ENCODE measurements at places on chromosomes 11 and 22.
A peak's percentile ranks its signal among the peaks of the same experiment; 100 is the strongest.

DNA sequence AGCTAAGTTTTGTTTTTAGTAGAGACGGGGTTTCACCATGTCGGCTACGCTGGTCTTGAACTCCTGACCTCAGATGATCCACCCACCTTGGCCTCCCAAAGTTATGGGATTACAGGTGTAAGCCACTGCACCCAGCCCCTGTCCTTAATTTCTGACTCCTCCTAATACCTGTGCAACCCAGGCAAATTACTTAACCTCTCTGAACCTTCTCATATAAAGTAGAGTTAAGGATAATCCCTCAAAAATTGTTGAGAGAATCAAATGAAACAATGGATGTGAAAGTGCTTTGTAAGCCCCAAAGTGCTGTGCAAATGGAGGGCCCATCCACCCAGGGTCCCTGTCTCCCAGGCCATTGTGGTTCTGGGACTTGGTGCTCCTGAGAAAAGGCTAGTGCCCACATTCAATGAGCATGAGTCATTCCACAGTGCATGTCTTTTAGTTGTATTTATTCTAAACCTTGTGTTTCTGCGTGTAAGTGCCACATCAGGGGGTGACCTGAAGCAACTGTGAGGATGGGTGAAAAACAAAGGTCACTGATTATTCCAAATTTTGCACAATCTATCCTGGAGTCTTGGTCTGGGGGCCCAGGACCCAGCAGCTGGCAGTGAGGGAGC lies 61.4 kb upstream of the PTPRJ start:
- no peak for DNase-seq

DNA sequence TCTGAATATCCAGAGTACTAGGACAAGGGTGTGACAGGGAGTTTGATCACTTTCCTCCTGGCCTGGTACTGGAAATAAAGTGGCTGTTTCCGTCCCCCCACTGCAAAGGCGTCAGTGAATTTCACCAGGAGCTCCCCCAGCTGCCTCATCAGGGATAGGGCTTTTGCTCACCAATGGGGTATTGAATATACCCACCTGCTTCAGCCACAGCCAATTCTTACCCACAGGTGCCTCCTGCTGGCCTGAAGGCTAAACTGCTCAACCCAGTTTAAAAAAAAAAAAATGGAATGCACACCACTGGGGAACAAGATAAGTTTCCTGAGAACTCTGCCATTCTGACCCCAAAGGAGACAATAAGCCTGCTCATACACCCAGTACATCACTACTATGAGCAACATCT lies 65.3 kb upstream of the MS4A8 start:
- no peak for DNase-seq

DNA sequence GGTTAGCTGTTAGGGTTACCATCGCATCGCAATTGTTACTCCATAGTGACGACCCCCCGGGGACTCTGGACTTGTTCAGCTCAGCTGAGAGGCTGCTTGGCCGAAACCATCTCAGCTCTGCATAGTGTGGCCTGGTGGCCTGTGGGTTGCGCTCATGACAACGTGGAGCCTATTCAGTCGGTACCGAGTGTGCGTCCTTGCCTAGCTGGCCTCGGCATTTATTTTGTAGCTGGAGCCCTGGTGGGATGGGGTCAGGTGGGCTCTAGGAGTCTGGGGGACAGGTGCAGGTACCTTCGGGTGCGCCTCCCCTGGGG lies 13.5 kb downstream of the LRP5 start:
- no peak for DNase-seq

DNA sequence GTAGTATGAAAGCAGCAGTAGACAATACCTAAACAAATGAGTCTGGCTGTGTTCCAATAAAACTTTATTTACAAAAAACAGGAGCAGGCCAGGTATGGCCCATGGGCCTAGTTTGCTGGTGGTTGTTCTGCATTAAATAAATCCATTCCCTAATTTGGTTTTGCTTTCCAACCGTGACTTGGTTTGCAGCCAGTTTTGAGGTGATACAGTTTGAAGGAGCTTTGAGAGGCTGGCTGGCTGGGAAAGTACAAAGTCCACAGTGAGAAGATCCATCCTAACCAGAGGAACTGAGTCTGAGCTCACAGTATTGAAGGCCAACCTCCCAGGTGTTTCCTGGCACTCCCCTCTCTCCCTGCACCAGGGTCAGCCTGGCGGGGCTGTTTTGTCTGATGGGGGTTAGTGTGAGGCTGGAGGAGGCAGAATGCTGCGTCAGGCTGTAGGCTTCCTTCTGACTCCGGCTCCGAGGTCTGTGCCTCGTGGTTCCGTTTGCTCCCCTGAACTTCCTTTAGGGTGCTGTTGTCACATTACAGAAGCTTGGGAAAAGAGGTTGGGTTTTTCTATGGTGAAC lies 129.5 kb downstream of the MICAL2 start:
- no peak for DNase-seq

GRCh38 chr11:116517077-116517476 lies 255.7 kb downstream of the BUD13 start:
- DNase-seq, result no peak

DNA sequence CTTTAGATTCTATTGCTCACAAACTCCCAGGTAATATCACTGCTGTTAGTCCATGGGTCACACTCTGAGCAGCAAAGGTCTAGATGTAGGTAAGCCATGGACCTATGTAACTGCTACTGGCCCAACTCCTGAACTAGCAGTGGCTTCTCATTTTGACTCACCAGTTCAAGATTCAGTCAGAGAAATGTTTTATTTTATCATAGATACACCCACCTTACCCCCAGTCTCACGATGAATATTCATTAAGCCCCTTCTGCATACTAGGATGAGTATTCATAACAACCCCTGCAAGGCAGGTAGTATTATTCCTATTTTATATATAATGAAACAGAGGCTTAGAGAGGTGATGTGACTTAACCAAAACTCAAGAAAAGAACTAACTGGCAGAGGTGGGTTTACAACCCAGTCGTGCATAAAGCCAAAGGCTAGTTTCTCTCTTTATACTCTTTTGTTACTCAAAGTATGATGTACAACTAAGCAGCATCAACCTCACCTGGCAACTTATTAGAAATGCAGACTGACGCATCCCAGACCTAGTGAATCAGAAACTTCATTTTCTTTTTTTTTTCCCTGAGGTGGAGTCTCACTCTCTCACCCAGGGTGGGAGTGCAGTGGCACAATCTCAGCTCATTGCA lies 957.6 kb upstream of the CCDC90B start:
- no peak for DNase-seq

GRCh38 chr11:65575568-65576231 lies at the start of gene EHBP1L1:
Gene EHBP1L1, plus strand, starts transcription at chr11:65576053. Its CDS starts 250 bp downstream, at chr11:65576303.
- DNase-seq, result no peak

- no peak for DNase-seq
Observed at GRCh38 chr11:128868841-128869671, 2.0 kb upstream of the KCNJ1 start.

- DNase-seq, result no peak
Observed at GRCh38 chr11:97454988-97455387, 1065.2 kb downstream of the JRKL start.

DNA sequence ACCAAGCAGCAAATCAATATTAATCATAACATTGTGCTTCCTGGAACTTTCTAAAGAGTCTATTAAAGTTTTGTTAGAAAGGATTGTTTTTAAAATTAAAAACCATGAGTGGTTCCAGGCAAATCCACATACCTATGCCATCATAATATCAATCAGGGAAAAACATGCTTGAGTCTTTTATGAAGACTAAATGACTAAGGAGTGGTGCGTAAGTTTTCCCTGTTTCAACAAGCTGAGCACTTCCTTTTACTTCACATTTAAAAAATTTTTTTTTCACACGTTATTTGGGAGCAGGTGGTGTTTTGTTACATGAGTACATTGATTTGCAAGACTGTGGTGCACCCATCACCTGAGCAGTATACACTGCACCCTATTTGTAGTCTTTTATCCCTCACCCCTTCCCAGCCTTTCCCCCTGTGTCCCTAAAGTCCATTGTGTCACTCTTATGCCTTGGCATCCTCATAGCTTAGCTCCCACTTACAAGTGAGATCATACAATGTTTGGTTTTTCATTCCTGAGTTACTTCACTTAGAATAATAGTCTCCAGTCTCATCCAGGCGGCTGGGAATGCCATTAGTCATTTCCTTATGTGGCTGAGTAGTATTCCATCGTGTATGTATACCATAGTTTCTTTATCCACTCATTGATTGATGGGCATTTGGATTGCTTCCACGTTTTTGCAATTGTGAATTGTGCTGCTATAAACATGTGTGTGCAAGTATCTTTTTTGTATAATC lies 1190.3 kb upstream of the RAG2 start:
- DNase-seq, result peak; percentile 70

- DNase-seq, result peak; percentile 46
Observed at GRCh38 chr11:111185266-111185665, 60.3 kb upstream of the POU2AF2 start.

DNA sequence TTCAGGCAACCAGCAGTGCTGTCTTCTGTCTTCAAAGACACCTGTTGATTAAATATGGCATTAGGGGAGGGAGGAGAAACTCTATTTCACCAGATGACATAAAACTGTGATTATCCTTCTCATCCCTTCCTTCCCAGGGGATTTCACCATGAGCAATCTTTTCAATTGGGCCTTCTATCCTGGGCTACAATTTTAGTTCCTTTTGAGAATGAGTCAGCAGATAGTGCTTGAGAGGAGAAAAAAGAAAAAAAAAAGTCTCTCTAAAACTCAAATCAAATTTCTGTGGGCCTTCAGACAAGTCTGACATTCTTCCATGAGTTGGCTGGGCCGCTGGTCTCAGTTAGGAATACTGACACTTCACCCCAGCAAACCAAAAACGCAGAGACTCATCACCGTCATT lies 7.2 kb downstream of the FLI1 start:
- no peak for DNase-seq

GRCh38 chr11:73258104-73259035 lies 13.8 kb upstream of the P2RY6 start:
- no peak for DNase-seq

DNA sequence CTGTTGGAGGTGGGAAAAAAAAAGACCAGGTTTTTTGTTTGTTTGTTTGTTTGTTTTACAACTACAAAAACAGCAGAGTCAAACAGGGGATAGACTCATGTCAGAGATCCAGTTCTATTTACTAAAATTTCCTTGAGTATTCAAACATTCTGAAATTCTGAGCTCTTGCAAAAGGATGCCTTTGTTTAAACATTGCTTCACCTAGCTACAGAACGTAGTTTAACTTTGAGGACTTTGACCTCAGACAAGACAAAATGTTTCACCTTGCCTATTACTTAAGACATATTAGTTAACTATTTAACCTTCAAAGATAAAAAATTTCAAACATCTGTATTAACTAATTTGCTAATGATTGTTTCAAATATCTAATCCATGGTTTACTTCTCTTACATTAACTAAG lies 36.1 kb upstream of the GLYATL2 start:
- DNase-seq, result no peak

DNA sequence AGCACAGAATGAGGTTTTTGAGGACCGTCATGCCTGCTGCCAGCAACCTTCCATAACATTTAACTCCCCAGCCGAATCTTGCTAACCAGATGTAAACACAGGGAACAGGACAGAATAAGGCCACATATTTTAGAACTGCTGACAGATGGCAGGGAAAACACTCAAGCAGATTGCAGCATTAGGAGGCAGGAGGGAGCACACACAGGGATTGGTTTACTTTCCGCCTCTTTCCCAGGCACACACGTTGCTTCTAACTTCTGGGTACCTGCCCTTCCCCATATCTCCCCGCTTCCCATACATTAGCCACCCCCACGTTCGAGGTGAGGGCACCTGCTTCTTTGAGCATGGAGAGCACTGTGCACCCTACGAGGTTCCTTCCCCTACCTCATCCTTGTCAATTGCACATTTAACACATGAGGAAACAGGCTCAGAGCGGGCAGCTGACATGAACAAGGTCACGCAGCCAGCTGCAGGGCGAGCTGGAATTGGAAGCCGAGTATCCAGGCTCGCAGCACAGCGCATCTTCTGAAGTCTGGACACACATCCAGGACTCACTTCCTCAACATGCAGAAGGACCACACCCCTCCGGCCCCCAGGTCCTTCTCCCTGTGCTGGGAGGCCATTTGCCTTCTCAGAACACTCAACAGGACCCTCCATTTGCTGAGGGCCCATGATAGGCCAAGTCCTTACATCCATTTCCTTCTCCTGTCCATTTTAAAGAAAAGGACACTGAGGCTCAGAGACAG lies 18.7 kb downstream of the ASPHD2 start:
- DNase-seq, result no peak

GRCh38 chr22:26681395-26681821 lies 24.0 kb downstream of the MIAT start:
- peak; percentile 74 for DNase-seq

- DNase-seq, result no peak
Observed at GRCh38 chr22:23609983-23610781, 21.9 kb downstream of the DRICH1 start.

GRCh38 chr11:96197103-96197502 lies 145.9 kb downstream of the MAML2 start:
- DNase-seq, result no peak

DNA sequence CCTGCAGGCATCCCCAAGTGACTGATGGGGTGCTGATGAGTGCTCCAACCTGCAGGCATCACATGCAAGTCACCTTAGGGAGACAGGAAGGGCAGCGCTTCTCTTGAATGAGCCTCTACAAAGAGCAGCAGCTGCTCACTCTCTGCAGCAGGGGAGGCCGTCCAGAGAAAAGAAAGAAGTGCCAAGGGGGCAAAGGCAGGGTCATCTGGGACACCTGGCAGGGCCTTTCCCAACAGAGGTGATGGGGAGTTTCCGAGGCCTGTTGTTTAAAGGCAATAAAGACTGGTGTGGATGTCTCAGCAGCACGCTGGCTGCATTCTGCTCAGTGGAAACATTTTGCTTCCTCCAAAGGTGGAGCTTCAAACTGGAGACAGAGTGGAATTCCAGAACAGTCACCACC lies 113.7 kb downstream of the ETS1 start:
- DNase-seq, result no peak

DNA sequence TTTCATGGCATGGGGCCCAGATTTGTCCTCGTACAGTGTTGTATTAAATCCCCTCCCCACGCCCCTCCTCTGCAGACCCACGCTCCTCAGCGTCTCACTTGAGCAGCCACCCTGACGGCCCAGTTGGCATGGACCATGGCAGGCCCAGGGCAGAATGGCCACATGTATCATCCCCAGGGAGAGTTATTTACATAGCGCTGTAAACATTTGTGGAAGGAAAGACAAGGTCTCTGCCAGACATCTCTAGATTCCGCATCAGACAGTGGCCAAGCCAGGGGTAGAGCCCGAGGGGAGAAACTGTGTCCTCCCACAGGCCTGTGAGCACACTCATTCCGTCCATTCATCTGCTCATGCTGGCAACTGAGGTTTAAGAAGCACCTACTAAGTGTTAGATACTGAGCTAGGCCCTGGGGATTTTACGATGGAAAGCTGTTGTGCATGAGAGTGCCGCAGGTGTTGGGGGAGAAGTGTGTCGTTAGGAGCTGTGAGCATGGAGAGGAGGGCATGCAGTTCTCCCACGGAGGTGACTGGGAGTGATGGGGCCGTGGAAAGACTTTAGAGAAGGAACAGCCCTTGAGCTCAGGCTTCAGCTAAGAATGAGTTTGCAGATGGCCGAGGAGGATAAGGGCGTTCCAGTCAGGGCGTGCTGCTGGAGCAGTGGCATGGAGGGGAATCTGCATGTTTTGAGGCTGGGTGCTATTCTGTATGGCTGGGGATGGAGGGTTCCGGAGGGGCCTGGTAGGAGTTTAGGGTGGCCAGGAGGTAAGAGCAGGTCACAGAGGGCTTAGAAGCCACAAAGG lies 94.9 kb downstream of the GRIK4 start:
- DNase-seq, result no peak

GRCh38 chr22:29300467-29300806 lies 6.0 kb upstream of the GAS2L1 start:
- DNase-seq, result no peak

- no peak for DNase-seq
Observed at GRCh38 chr11:88387957-88388356, 50.4 kb upstream of the CTSC start.
